ENCODE measurements at places on chromosomes 3 and 15.

DNA sequence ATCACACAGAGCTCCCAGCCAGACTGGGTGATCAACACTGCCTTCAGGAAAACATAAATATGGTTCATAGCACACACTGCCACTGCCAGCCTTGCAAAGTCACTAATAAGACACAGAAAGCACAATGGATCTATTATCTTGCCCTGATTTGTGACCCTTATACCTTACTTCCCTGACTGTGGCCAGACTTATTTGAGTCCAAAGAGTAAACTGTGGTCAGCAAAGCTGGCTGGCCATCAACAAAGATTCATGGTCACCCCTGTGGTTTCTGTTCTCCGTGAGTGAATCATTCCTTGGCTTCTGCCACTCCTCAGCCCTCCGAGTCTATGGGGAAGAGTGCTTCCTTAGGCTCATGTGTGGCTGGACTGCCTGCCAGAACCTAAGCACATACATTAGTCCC, 437.7 kb downstream of the RAP2B start:
- no peak for DNase-seq

- no peak for DNase-seq
Observed at GRCh38 chr3:52695798-52696671, 9.6 kb downstream of the GLT8D1 start.

DNA sequence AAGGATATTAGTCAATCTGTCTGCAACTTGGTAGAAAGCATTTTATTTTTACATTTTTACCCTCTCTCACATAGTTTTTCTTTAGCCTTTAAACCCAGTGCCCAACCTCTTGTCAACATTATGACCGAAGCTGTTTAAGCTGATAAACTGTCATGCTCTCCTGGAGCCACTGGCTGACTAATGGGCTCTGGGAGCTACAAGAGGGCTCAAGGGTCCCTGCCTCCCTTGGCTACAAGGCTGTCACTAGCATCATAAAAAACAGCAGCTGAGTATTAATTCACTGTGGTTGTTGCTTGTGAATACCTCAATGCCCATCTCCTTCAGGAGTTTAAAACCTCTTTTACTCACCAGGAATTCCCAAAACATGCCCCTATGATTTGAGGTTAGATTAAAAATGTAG, 237.9 kb downstream of the ZMAT3 start:
- no peak for DNase-seq

GRCh38 chr3:134366928-134367811, 7.1 kb downstream of the AMOTL2 start:
- no peak for DNase-seq

DNA sequence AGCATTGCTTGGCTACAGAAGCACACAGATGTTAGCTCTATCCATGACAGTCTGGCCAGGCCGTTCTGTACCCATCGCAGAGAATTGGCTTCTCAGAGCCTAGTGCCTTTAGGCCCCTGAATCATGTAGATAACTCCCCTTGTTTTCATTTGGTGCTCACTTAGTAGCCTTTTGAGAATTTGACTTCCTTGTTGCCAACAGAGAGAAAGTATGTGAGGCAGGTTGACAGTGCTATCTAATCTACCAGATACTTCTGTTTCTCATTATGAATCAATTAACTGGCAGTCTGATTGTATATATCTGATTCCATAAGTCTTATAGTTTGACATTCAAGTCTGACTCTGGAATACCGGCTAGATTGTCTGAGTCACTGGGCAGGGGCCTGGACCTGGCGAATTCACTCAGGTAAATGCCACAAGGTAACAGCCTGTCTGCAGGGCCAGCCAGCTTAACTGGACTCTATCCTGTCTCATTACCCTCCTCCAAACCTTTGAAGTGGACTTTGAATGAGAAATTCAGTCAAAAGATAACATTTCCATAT, 160.2 kb downstream of the GHSR start:
- no peak for DNase-seq

- DNase-seq: no peak
Observed at GRCh38 chr15:68220967-68221366, 8.6 kb downstream of the CLN6 start.
